ENCODE measurements at places on chromosomes 16 and 17.

GRCh38 chr16:85047867-85048455, 20.4 kb downstream of the KIAA0513 start:
- no peaks in the 10 kb centered on the region for H3K27me3 ChIP-seq
- H3K36me3 ChIP-seq, result no peaks in the 10 kb centered on the region
- no peak for DNase-seq
- no peak overlapping the region for H3K27ac ChIP-seq
- no peak overlapping the region for H3K4me3 ChIP-seq
- H3K4me1 ChIP-seq, result no peaks in the 10 kb centered on the region

GRCh38 chr17:77846531-77847085, 111.9 kb upstream of the TNRC6C start:
- H3K4me1 ChIP-seq, result peaks cover 14% of the 10 kb centered on the region
- H3K27ac ChIP-seq, result no peak overlapping the region
- no peaks in the 10 kb centered on the region for H3K36me3 ChIP-seq
- H3K4me3 ChIP-seq, result no peak overlapping the region
- no peak for DNase-seq

DNA sequence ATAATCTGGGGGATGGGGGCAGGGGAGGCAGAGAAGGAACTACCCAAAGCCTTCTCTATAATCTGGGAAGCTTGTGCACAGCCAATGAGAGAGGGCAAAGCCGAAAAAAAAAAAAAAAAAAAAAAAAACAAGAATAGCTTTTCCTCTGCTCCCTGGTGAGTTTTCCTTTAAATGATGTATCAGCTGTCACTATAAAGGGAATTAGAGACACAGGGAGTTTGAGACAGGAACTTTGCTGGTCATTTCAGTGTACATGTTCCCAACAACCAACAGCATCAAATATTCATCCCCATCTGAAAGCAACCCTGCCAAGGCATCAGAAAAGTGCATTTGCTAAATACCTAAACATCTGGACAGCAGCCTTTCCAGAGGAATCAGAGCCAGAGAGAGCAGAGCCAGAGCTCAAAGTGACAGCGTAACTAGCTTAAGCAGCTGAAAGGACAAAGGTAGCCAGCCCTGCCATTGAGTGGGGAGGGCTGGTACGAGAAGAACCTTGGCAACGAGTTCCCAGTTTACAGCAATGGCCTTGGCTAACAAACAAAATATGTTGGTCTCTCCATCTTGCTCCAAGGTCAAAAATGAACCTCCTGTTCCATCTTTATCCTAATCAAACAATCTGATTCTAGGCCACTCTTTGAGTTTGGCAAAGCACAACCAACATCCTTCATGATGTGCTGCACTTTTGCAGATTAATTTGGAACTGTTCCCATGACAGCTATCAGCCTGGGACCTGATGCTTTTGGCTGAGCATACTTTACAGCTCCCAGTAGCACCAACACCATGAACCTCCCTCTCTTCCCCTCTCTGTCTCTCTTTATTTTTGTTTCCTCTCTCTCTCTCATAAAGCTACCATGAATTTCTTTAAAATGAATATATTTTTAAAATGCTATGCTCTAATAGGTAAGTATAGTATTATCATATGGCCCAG, 143.7 kb upstream of the GNAO1 start:
- H3K4me3 ChIP-seq, result no peak overlapping the region
- no peaks in the 10 kb centered on the region for H3K27me3 ChIP-seq
- H3K36me3 ChIP-seq, result no peaks in the 10 kb centered on the region
- no peak overlapping the region for H3K27ac ChIP-seq
- peaks cover 7% of the 10 kb centered on the region for H3K4me1 ChIP-seq

DNA sequence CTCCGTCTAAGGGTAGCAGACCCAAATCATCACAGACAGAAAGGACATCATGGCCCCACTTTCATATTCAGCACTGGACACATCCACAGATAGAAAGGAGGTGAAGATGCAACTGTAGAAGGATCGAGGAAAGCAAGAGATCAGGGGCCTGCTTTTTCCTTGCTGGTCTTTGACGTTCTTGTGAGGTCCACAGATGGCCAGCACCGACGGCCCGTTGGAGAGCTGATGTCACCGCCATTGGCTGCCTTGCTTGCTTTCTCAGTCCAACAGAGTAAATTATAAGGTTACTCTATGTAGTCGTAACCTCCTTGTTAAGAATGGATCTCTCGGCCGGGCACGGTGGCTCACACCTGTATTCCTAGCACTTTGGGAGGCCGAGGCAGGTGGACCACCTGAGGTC, 5.1 kb upstream of the RBFOX3 start:
- H3K36me3 ChIP-seq, result no peaks in the 10 kb centered on the region
- no peak overlapping the region for H3K27ac ChIP-seq
- peaks cover 8% of the 10 kb centered on the region for H3K27me3 ChIP-seq
- DNase-seq, result no peak
- no peaks in the 10 kb centered on the region for H3K4me1 ChIP-seq
- no peak overlapping the region for H3K4me3 ChIP-seq

DNA sequence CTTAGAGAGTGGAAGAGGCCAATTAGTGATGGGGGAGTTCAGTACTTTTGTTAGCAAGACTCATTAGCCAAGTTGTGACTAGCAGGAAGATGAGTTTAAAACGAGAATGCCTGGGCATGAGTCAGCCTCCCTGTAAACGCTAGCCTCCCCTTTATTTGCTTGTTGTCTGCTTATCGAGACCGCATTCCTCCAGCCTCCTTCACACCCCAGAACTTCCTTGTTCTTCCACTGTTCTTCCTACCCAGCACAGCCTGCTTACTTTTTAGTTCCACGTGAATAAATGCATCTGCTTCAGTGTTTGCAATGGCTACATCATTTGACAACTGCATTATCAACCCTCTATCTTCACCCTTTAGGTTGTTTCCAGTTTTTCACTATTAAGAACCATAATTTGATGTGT, 20.2 kb upstream of the OR3A1 start:
- H3K4me1 ChIP-seq, result no peaks in the 10 kb centered on the region
- no peaks in the 10 kb centered on the region for H3K27me3 ChIP-seq

All from GM12878 (cell line).